Mesenteric fat pad (tissue), 1 donor: ENCODE measurements at places on chromosomes 1 and 21. TPM values are rescaled to one million over a fixed set of nuclear protein-coding genes. Genes with fewer than 3 reads are reported as not detected.
A peak's percentile ranks its signal among the peaks of the same experiment; 100 is the strongest.

Gene CYP4A22
- 0.42 TPM for total RNA-seq

Gene ST6GALNAC5
- total RNA-seq: 0.58 TPM

Gene LCA5L
- 0.55 TPM for total RNA-seq

Gene DCAF6
- total RNA-seq: 54.6 TPM

Gene PADI2
- total RNA-seq: 4.0 TPM

Gene SLC2A5
- 12.9 TPM for total RNA-seq

Gene ADAM30
- total RNA-seq: not detected

Gene LCE3E
- not detected for total RNA-seq

DNA sequence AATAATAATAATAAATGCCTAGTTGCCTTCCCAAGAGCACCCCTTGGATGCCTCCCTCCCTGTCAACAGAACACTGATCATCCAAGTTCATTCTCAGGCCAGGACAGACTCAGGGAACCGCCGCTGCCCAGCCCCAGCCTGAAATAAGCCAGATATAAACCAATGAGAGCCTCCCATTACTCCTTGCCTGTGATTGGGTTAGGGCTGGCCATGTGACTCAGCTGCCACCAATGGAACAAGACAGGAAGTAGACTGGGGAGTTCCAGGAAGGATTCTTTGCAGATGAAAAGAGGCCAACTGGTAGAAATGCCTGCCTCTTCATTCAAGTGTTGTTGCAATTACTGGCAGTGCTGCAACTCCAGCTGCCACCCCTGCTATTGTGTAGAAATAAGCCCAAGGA is 146.4 kb upstream of the TIAM1 start:
- DNase-seq: no peak

DNA sequence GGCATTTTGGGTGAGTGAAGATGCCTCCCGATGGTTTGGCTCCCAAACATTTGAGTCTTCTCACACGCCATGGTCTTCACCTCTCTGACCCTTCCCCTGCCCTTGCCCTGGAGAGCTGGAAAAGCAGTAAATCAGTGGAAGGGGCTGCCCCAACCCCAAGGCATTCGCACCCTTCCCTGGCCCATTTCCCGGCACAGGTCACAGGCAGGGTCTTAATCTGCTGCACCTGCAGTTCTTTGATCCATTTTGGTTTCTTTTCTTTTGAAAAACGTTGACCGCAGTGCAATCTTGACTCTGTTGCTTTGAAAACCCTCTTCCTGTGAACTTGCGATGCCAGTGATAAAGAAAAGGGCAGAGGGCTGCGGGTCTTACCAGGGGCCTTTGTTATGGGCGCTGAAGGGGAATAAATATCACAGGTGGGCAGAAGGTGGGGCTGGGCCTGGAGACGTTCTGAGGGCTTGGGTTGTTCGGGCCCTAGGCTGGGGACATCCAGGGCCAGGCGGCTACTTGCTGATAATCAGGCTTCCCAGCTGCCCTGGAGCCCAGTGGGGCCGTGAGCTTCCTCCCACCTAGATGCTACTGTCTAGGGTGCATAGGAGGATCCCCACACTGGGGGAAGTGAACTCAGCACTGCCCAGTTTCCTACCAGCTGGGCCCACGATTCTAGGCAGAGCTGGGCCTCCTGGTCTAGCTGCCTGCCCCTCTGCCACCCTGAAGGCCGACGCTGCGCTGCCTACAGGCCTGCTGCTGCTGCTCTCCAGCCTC is 38.6 kb upstream of the EPS8L3 start:
- peak; percentile 55 for DNase-seq

DNA sequence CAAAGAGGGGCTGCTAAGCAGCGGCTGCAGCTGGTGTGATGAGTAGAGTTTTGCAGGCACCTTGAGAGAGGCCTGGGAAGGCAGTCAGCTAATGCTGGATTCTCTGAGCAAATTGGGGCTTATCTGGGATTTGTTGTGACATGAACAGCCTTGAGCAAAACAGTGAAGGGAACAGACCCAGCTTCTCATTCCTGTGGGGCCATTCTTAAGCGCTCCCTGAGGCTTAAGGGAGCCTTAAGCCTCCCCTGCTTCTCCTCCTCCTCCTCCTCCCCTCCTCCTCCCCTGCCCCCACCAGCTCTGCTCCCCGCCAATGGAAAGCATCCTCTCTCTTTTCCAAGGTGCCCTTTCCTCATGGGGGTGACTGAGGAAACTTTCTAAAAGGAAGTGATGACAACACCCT is 21.3 kb downstream of the HMGCS2 start:
- DNase-seq: no peak

DNA sequence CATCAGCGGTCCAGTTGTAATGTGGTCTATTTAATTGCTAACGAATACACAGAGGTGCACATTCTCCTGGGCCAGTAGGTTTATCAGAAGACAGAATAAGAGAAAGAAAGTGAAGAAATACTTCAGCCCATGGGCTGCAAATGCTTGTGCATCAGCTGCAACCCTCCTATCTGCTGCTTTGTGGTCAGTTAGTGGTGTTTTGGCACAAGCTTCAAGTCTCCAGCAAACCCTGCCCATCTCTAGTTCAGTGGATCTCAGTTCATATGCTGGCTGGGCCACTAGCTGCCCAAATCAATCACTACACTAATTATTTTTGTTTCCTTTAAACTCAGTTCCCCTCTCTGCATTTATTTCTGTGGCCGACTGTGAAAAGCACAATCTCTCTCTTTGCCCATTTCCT is 124.2 kb downstream of the KCNJ6 start:
- no peak for DNase-seq

DNA sequence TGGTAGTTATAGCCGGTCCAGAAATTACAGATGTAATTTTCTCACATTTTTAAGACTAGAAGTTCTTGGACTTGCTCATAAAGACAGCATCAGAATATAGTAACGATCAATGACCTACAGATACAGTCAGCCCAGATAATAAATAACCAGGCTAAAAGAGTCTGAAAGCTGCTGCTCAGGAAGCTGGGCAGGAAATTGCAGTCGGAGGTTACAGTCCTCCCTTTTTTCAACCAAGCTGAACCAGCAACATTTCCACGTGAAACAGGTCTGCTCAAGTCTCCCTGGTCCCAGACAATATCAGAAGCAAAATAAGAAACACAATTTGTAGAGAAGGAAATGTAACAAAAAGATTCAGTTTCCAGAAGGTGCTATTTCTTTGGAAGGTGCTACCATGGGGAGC is 457.4 kb downstream of the SIPA1L2 start:
- no peak for DNase-seq

GRCh38 chr1:234771642-234772344 is 161.8 kb upstream of the IRF2BP2 start:
- DNase-seq: no peak

- DNase-seq: peak; percentile 62
Observed at GRCh38 chr1:5729636-5730145, 262.5 kb downstream of the NPHP4 start.

DNA sequence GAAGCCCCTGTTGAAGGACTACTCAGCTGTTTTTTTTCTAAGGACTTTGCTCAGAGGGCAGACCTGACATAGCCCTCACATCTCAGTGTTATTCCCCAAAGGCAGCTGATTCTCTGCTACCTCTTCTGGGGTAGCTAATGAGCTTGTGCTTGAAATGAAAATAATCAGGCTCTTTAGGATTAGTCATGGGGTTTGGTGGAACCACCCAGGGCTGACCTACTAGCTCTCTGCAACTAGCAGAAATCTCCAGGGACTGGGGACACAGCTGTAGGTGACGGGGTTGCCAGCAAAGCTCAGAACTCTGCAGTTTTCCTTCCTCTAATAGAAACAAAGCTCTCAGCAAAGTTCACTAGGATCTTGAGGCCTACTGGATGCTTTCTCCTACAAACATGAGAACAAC is 106.4 kb upstream of the BCL9 start:
- DNase-seq: no peak

- DNase-seq: no peak
Observed at GRCh38 chr1:26440259-26440658, 8.1 kb downstream of the DHDDS start.

DNA sequence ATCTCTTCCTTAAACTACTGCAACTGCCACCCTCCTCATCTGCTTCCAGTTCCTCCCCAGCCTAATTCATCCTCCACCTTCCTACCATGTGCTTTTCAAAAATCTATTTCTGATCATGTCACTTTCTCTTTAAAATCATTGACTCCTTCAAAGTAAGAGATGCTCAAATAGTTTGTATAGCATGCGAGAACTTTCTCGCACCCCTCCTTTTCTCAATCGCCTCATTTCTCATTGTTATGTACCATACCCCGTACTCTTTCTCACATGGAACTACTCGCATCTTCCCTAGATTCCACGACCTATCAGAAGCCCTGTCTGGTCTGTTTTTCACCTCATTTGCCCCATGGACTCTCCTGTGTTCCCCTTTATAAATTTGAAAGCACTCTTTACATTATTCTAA is 238.2 kb downstream of the NRIP1 start:
- DNase-seq: no peak

DNA sequence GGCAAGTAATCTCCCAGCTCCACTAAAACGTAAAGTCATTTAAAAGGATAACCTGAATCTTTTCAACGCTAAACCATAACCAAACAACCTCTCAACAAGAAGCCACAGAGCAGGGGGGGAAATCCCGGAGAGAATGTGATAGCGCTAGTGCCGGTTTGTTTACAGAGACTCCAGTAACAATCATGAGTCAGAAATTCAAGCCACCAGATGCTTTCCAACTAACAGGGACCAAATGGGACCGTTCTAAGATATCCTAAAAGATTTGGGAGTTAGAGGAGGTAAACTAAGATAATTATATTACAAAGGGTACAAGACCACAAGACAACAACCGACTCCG is 825 bp downstream of the DCAF8 start:
- DNase-seq: no peak

DNA sequence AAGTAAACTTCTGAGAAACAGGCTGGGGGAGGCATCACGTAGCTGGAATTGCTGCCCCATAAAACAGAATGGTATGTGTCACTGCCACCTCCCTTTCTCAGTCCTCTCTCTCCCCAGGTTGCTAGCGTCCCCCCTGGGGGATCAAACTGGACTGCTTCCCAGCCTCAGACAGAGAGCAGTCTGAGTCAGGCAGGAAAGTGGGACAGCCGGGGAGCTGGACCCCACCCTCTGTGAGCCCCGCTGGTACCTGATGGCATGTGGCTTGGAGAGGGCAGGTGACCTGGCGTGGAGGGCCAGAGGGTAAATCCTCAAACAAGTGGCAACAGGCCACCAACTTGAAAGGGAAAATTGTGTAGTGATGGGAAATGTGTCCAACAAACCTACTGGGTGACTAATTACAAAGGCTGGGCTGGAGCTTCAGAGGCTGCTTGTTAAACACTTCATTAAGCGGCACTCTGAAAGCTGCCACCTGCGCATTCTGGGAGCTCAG is 1.0 kb upstream of the SFN start:
- no peak for DNase-seq
